ENCODE measurements at places on chromosomes 16 and 17.

GRCh38 chr16:74053826-74054225 is 242.8 kb upstream of the PSMD7 start:
- DNase-seq = no peak

DNA sequence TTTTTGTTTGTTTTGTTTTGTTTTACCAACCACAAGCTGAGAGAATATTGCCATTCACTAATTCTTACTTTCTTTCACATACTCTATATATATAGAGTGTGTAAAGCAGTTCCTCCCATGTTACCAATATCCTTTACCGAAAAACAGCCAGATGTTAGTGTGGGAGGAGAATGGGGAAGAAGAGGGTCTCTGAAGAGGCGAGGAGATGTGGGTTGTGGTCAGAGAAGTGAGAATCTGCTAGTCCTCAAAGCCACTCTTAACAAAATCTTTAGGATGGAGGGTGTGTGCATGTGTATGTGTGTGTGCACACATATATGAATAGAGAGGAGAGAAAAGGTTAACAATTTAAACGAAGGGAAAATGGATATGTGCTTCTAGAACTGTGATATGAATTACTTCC is 80.6 kb downstream of the TUBD1 start:
- no peak for DNase-seq

DNA sequence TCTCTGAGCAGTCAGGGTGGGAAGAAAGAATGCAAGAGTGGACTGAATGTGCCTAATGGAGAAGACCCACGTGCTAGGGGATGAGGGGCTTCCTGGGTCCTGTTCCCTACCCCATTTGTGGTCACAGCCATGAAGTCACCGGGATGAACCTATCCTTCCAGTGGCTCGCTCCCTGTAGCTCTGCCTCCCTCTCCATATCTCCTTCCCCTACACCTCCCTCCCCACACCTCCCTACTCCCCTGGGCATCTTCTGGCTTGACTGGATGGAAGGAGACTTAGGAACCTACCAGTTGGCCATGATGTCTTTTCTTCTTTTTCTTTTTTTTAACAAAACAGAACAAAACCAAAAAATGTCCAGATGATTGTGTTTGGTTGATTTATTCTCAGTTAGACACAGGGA is 14.1 kb downstream of the IGFBP4 start:
- no peak for DNase-seq

GRCh38 chr16:48831076-48831722 is 221.2 kb upstream of the N4BP1 start:
- DNase-seq = no peak

GRCh38 chr17:36665417-36665816 is 64.0 kb downstream of the MRM1 start:
- DNase-seq = no peak

GRCh38 chr17:16880843-16881230 is 91.1 kb downstream of the TNFRSF13B start:
- no peak for DNase-seq

DNA sequence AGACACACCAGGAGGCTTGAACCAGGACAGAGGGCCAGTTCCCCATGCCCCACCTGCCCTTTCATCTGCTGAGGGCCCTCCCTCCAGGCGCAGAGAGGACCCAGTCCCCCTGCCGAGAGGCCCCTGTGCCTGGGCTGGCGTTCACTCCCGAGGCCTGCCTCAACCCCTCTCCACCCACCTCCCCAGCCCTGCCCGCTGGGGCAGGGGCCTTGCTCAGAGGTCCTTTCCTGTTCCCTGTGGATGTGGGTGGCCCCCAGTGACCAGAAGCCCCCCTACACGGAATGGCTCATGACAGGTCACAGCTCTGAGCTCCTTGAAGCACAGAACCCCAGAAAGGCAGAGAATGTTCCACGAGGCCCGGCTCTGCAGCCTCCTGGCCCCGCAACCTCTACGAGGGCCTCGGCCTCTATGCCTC is 6.7 kb downstream of the TMC6 start:
- DNase-seq = no peak

GRCh38 chr16:21001262-21001661 is 100.7 kb downstream of the LYRM1 start:
- no peak for DNase-seq

DNA sequence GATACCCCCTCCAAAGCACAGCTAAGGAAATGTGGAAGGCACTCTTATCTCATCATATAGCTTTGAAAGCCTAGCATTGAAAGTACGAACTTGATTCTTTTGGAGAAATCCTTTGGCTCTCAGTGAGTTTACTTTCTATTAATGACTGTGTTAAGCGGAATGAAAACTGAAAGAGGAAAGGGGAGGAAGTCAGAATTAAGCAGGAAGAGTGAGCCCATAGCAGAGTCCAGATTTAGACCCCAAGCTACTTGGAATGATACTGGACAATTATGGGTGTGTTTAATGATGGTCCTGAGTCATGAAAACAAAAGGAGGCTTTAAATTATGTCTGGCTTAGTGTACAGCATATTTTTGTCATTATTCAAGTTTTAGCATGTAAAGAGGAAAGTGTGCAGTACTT is 42.2 kb downstream of the TENT4B start:
- no peak for DNase-seq

DNA sequence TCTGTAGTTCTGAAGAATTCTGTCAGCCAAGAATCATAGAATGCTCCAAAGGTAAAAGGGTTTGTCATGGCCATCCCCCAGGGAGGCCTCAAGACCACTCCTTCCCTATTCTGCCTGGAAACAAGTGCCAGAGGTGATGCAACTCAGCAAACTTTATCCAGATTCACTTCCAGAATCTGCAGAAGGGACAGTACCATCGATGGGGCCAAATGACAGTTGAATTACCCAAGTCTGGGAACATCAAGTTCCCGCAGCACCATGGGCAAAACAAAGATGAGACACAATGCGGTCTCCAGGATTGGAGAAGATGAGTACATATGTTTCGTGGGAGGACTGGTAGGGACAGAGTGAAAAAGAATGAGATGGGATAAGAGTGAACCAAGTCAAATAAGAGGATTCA is 13.7 kb upstream of the TAT start:
- no peak for DNase-seq

- no peak for DNase-seq
Measured at GRCh38 chr17:9729034-9729650, 62.2 kb downstream of the DHRS7C start.

- no peak for DNase-seq
Measured at GRCh38 chr17:27951872-27952271, 58.7 kb upstream of the LYRM9 start.

DNA sequence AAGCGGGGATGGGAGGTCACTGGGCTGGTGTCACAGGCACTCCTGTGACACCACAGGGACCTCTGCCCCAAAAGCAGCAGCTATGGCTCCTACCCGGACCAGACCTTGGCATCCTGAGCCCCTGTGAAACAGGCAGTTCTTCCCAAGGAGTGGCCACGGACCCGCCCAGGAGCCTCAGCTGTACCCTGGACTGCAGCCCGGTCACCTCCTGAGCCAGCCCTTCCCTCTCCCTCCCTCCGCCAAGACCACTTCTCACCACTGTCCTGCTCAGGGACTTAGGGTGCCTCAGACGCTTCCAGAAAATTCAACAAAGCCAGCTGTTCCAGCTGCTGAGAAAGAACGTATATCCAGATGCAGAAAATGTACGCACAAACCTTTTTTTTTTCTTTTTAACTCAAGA is 13.9 kb upstream of the NCBP3 start:
- no peak for DNase-seq

- DNase-seq = no peak
Measured at GRCh38 chr17:16999931-17000625, 28.2 kb upstream of the TNFRSF13B start.

GRCh38 chr17:43809121-43809520 is 23.8 kb downstream of the MPP3 start:
- DNase-seq = no peak

DNA sequence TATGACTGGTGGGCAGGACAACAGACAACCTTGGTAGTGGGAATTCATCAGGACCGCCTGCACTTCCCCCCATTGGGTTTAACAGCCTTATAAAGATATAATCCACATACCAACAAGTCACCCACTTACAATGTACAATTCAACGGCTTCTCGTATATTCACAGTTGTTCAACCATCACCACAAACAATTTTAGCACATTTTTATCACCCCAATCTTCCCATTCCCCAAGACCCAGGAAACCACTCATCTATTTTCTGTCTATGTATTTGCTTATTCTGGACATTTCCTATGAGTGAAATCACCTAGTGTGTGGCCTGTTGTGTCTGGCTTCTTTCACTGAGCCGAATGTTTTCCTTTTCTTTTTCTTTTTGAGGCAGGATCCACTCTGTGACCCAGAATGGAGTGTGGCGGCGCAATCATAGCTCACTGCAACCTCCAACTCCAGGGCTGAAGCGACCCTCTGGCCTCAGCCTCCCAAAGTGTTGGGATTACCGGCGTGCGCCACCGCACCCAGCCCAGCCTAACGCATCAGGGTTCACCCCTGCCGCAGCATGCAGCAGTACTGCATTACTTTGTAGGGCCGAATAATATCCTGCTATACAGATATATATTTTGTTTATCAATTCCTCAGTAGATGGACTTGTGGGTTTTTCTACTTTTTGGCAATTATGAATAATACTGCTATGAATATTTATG is 10.9 kb downstream of the ANKS3 start:
- DNase-seq = no peak

DNA sequence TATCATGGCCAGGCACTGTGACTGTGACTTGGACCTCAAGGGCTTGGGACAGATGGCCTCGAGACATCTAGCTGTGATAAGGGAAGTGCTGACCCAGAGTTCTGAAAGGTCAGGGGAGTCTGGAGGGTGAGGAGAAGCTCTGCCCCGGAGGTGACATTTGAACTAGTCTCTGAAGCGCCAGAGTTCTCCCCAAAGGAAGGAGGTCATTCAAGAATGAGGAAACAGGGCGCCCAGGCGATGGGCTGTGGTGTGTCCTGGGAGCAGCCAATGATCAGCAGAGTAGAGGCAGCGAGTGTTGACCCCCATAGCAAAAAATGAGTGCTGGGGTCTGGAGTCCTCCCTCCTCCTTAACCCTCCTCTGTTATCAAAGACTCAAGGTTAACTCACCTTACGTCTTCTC is 4.9 kb downstream of the STARD3 start:
- DNase-seq = no peak

- peak; percentile 69 for DNase-seq
Measured at GRCh38 chr16:26863931-26864330, 202.8 kb upstream of the C16orf82 start.

- DNase-seq = no peak
Measured at GRCh38 chr16:13779676-13780075, 140.3 kb upstream of the ERCC4 start.

GRCh38 chr17:28487881-28488532 is 14.6 kb downstream of the SLC13A2 start:
- no peak for DNase-seq

DNA sequence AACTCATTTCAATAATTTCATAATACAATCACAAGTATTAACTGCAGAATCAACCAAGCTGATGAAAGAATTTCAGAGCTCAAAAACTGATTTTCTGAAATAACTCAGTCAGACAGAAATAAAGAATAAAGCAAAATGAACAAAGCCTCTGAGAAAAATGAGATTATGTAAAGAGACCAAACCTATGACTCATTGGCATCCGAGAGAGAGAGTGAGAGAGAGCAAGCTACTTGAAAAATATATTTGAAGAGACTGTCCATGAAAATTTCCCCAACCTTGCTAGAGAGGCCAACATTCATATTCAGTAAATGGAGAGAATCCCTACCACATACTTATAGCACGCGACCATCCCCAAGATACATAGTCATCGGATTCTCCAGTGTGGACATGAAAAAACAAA is 1376.4 kb downstream of the CDH11 start:
- no peak for DNase-seq
